ENCODE measurements at places on chromosomes 16 and 17.

DNA sequence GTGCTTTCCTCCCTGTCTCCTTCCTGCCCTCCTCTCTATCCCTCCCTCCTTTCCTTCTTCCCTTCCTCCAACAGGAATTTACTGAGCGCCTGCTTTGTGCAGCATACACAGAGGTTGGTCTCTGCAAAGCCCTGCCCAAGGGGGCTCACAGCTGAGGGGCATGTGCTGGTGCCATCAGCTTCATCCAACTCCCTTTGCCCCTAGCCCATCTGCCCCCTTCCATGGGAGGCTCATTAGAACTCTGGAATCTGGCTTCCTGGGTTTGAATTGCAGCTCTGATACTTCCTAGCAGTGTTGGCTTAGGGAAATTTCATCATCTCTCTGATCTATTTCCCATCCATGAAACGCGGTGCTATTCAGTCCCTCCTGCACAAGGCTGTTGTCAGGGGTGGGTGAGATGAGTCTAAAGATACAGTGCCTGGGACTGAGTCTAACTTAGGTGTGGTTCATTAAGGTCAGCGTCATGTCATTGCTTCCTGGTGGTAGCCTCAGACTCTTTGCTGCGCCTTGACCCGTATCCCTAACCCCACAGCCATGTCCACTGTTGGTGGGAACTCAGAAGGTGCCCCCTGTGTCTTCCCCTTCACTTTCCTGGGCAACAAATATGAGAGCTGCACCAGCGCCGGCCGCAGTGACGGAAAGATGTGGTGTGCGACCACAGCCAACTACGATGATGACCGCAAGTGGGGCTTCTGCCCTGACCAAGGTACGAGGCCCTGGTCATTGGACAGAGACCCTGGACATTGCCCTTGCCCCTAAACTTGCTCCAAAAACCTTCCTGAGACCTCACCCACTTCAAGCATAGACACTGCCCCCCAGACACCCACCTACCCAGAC, 10.3 kb downstream of the MMP2 start:
- no peak for DNase-seq

DNA sequence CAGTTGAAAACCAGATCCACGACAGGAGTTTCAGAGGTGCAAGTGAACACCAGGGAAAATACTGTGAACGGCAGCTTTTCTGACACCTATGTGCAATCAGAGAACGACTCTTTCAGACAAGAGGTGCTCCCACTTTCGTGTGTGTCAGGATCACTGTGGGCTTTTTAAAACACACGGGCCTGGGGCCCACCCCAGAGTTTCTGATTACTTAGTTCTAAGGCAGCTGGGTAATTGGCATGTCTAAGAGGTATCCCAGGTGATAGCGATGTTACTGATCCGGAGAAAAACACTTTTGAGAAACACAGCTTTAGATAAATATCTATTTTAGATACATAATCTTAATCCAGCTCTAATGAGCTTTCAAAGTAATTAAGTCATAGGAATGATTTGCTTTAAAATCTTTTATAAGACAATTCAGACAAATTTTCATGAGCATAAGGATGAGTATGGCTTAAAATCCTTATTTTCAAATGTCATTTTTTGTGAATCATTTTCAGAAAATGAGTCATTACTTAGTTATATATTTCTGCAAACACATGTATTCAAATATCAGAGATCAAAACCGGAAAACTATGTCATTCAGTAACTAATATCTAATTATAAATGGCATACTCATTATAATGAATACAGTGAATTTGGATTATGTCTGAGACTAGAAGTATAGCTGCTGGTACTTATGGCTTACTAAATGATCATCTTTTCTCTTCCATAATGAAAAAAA, 217.9 kb upstream of the PSMD7 start:
- no peak for DNase-seq

- no peak for DNase-seq
Measured at GRCh38 chr17:44121997-44122815, 1.2 kb downstream of the HDAC5 start.

DNA sequence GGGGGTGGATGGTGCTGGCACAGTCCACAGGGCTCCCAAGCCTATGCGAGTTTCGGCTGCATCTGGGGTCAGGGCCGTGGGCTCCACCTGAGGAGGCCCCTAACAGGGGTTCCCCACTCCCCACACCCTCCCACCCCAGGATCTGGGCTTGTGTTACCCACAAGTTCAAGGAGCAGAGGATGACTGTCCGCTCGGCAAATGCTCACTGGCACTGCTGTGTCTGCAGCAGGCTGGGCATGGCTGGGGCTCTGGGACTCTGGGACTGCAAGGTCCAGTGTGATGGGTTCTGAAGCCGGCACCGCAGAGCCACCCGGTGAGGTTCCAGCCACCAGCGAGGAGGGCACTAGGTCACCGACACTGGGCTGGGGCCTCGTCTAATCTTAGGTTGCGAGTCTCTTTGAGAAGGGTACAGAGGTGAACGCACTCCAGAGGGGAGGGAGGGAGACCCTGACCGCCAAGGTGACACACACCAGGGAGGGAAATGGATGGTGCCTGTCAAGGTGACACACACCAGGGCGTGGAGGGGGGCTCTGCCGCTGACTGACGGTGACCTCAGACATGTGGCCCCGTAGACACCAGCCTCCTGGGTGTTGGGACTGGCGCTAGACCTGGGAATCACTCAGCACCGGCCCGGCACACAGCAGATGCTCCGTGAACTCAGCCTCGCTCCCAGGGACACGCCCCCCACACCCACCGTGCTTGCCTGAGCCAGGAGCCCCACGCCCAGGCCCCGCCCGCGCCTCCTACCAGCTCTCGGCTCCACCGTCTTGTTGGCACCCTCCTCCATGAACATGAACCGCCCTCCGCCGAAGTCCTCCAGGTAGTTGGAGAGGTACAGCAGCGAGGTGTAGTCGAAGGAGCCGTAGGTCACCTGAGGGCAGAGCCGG, 20.5 kb upstream of the HEXD start:
- DNase-seq: no peak

DNA sequence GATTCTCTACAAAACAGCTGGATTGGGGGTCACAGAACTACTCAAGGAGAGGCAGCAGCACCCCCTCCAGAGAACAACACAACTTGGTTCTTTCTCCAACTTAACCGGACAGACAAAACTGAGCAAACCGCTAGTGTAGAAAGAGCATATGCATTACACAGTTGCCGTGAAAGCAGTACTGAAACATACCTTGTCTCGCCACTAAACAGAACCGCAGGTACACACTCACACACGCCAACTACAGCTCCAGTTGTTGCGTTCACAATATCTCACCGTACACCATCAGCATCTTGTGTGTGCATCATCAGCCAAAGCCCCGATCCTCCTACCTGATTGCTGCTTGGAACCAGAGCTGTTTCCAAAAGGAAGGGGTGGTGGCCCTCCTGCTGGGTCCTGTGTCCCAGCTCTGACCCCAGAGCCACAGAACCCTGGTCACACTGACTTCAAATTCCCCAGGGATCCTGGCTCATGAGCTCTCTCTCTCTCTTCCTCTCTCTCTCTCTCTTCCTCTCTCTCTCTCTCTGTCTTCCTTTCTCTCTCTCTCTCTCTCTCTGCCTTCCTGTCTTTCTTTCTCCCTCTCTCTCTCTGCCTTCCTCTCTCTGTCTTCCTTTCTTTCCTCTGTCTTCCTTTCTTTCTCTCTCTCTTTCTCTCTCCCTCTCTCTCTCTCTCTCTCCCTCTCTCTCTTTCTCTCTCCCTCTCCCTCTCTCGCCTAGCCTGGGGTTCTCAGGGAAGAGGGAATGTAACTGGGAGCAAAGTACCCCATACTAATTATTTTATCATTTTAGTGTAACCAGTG, 8.4 kb downstream of the PIMREG start:
- no peak for DNase-seq

- no peak for DNase-seq
Measured at GRCh38 chr16:53507464-53508179, 4.6 kb upstream of the AKTIP start.

GRCh38 chr17:56532926-56533325, 60.6 kb upstream of the NOG start:
- no peak for DNase-seq
